ENCODE measurements at places on chromosomes 1 and 21. TPM values are rescaled to one million over a fixed set of nuclear protein-coding genes. Genes with fewer than 3 reads are reported as not detected.

- peak; percentile 65 for DNase-seq
Measured at GRCh38 chr21:41142051-41142795, 25.7 kb upstream of the BACE2 start.

GRCh38 chr1:31904339-31905092, 33.7 kb downstream of the PTP4A2 start:
- no peak for DNase-seq

GRCh38 chr1:239302696-239303095, 83.7 kb upstream of the CHRM3 start:
- no peak for DNase-seq

AADACL4 gene
- not detected for total RNA-seq

RIIAD1 gene
- total RNA-seq, result not detected

GRCh38 chr1:10113501-10113900, 80.7 kb downstream of the UBE4B start:
- DNase-seq, result no peak

UTS2 gene
- total RNA-seq, result 0.27 TPM

Data from aorta (tissue), 5 donors.